ENCODE measurements at places on chromosomes 13 and 19.

DNA sequence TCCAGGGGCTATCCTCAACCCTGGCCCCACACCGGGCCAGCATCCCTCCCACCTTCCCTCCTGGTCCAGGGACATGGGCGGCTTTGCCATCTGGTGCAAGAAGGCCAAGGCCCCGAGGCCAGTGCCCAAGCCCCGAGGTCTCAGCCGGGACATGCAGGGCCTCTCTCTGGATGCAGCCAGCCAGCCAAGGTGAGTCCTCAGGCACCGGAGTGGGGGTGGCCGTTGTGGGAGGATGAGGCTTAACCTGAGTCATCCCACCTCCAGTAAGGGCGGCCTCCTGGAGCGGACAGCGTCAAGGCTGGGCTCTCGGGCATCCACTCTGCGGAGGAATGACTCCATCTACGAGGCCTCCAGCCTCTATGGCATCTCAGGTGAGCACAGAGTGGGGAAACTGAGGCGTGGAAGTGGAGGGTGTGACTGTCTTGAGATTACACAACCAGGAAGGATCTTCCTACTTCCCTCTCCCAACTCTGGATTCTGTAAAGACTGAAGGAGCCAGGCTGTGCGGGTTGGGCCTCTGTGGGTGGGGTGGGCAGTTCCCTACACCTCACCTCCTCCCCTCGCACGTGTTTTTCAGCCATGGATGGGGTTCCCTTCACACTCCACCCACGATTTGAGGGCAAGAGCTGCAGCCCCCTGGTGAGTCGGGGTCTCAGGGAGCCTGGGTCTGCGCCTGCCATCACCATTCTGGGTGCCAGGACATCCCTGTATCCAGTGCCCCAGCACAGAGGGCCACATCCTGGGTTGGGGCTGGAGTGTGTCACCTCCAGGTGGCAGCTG, 3.8 kb downstream of the MVB12A start:
- no peak for DNase-seq

DNA sequence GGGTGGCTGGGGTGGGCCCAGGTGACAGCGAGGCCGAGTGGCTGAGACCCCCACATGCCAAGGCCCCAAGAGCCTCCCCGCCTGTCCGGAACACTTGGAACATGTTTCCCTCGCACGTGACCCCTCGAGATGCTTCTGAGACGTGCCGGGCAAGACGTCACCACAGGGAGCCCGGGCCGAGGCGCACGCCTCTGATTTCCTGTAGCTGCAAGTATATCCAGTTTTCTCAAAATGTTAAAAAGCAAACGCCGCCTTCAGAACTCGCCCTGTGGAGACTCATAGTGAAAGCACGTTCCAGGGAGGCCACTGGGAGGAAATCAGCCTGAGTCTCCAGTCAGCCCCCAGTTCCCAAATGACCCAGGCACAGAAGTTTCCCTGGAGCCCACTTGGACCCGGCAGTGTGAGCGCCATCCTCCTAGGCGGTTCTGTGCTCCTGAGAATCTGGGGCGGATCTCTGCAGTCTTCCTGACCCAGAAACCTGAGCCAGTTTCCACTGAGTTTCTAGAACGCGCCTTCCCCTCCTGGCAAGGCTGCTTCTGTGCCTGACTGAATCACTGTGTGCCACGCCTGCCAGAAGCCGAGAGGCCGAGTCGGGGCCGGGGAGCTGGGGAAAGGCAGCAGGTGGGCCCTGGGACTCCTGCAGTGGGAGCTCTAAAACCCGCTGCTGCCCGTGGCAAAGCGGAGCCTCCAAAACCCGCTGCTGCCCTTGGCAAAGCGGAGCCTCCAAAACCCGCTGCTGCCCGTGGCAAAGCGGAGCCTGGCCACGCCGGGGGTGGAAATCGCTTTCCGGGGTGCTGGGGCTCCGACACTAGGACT, 179.3 kb downstream of the KDM4B start:
- no peak for DNase-seq

DNA sequence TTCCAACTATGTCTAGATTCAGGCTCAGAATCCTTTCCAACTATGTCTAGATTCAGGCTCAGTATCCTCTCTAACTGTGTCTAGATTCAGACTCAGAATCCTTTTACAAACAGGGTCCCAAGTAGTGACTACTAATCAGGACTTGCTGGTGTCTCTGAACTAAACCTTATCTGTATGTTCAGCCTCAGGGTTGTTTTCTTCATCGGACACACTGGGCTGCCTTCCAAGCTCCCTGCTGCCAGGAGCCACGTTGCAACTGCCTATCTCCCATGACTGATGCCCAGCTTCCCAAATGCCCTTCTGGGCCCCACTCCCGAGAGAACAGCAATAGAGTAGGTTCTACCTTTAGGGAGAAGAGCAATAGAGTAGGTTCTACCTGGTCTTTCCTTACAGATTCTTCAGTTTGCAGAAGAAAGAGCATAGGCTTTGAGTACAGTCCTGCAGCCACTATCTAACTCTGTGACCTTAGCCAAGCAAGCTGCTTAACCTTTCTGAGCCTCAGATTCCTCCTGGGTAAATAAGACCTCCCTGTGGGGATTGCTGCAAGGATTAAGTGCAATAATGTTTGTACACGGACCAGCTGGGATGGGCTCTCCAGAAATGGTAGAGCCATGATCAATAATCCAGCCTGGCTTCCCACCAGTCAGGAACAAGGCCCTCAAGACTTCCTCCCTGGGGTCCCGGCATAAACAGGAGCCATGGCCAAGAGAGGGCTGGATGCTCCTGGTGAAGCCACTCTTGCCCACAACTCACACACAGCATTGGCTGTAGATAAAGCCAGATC, 61.5 kb downstream of the ZIC5 start:
- DNase-seq: no peak

GRCh38 chr13:26719356-26719945, 41.1 kb downstream of the GPR12 start:
- no peak for DNase-seq

- DNase-seq: no peak
Observed at GRCh38 chr13:113825841-113826240, 38.0 kb downstream of the GAS6 start.

DNA sequence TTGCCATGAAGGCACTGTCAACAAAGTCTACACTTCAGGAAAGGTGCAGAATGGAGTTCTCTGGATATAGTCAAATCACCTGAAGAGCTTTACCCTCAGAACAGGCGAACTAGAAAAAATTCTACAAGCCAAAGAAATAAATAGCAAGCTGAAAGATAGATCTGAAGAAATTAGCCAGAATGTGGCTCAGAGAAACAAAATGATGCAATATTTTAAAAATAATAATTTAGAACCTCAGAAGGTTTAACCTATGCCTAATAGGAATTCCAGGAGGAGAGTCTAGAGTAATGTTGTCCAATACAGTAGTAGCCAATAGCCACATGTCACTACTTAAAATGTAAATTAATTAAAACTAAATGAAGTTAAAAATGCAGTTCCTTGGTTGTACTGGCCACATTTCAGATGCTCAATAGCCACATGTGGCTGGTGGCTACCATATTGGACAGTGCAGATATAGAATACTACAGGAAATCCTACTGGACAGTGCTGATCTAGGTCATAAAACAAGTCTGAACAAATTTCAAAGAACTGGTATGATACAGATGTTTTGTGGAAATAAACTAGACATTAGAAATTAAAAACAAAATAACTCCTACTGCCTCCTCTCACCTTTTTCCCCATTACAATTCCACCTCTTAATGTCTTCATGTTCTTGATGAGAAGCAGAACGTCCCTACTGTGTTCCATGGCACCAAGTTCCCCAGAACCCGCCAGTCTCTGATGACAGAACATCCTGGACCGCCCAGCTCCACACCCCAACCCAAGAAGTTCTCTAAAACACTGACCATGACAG, 679 bp upstream of the CDADC1 start:
- DNase-seq: no peak

GRCh38 chr19:16067205-16067938, 8.9 kb upstream of the TPM4 start:
- DNase-seq: no peak

DNA sequence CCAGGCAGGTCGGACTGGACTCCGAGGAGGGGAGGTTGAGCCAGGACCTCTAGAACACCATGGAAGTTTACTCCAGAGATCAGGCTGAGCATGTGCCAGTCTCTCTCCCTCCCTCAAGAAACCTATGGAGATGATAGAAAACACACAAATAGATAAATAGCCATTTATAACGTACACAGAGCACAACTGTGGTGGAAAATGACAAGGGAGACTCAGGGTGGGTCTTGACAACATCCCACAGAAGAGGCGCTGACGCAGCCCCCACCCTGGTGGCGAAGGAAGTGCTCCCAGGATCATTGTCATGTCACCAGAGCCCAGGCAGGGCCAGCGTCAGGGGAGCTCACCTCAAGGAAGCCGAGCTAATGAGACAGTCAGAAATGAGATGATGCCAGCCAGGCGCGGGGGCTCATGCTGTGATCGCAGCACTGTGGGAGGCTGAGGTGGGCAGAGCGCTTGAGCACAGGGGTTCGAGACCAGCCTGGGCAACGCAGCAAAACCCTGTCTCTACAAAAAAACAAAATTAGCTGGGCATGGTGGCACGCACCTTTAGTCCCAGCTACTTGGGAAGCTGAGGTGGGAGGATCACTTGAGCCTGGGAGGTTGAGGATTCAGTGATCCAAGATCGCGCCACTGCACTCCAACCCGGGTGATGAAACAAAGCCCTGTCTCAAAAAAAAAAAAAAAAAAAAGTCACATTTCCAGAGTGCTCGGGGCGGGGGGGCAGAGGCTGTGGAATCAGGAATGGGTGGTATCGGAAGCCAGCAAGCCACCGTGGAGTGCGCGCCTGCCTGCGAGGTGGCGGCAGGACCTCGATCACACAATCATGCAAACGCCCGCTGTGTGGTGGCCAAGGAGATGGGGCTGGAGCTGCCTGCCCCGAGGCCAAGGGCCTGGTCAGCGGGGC, 178.4 kb downstream of the KDM4B start:
- no peak for DNase-seq

- DNase-seq: no peak
Observed at GRCh38 chr19:8446061-8446709, 1.4 kb downstream of the HNRNPM start.

GRCh38 chr13:22091971-22092300, 421.1 kb downstream of the FGF9 start:
- DNase-seq: no peak

DNA sequence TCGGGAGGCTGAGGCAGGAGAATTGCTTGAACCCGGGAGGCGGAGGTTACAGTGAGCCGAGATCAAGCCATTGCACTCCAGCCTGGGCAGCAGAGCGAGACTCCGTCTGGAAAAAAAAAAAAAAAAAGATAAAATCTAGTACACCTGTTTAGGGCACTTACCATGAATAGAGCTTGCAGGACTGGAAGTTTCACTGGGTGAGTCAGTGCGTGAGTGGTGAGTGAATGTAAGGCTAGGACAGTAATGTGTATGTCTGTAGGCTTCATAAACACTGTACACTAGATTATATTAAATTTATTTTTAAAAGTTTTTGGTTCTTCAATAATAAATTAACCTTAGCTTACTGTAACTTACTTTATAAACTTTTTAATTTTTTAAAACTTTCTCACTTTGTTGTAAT, 22.9 kb downstream of the PPP5C start:
- DNase-seq: no peak

DNA sequence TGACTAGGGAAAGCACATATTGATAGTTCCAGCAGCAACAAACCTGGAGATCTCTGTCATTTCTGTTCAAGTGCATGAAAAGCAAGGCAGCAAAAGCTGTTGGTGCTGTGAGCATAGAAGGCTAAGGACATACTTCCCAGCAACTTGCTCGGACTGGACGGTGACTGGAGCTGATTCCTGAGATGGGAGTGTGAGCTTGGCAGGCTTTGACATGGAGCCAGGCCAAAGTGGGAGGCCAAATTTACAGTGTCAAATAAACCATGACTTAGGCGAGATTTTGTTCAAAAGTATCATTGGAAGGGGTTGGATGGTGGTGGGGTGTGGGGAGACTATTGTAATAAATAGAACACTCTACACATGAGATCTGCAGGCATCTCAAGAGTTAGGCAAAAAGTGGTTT, 5.9 kb upstream of the ARGLU1 start:
- no peak for DNase-seq

DNA sequence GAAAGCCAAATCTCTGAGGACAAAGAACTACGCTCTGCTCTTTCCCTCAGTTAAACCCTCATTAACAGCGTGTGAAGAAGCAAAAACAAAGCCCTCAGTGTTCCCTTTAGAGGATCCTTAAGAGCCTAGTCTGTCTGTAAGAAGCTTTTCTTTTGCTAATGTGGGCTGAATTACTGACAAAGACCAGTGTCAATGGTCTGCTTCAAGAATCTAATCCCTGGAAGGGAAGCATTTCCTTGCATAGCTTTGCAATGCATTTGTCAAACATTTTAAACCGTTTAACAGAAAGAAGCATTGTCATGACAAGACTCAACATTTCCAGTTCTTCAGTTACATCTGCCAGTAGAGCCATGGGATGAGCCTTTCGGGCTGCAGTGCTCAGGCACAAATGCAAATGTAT, 64.9 kb downstream of the EDNRB start:
- no peak for DNase-seq

DNA sequence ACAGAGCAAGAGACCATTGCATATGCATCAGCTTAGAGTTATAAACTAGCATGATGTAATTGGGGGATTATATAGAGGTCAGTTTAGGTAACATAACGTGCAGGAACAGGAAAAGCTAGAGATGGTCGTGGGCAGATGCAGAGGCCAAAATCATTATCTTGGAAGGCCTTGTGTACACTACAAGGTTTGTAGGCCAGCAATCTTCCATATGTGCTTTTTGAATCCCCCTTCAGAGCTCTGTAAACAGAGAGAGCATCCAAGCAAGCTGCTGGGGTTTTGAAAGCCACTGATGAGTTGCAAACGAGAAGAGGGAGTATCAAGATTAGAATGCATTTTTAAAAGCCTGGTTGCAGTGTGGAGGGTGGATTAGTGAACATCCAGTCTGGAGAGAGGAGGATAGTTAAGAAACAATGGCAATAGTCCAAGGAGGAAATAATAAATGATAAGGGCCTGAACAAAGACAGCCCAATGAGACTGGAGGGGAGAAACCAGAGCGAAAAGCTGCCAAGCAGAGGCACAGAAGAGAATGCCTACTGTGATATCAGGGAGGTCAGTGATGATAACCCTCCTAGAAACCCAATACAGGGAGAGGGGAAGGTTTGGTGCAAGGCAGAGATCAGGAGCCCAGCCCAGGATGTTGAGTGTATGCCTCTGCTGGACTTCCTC, 109.6 kb downstream of the ZAR1L start:
- DNase-seq: no peak
